8988T (cell line): ENCODE measurements at places on chromosomes 11 and 22.

- DNase-seq, result no peak
These were observed 20.6 kb downstream of the KCNQ1OT1 start for GRCh38 chr11:2679011-2679676.

GRCh38 chr11:3022982-3023381, 30.9 kb upstream of the NAP1L4 start:
- DNase-seq, result no peak

DNA sequence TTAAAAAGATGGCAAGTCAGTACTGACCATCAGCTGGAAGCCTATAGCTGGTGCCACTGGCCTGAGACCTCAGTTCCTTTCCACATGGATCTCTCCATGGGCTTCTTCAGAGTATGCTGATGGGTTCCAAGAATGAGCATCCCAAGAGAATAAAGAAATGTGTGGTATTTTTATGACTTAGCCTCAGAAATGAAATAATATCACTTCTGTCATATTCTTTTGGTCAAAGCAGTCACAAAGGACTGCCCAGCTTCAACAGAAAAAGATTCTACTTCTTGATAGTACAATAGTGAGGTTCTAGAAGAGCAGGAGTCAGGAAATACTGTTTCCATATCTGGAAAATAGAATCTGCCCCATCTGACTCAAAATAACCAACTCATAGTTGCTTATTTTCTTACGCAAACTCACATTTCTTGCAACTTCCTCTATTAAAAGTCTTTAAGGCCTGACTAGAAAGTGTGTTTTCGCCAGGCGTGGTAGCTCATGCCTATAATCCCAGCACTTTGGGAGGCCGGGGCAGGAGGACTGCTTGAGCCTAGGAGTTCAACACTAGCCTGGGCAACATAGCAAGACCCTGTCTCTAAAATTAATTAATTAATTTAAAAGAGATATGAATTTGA, 116.9 kb downstream of the SIK3 start:
- no peak for DNase-seq

DNA sequence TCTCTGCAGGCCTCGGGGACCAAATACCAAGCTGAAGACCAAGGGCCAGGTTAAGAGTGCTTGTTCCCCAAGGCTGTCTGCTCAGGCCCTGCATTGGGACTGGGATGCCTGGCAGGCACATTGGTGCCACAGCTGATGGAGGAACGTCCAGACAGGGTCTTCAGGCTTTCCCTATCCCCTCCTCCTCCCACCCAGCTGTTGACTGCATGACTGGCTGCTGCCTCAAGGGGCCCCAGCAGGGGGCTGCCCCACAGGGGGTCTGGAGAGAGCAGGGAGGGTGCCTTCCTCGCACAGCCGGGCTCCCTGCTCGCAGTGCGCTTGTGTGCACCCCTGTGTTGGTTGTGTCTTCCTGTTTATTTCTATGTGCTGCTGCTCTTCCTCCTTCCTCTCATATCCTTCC, 9.9 kb downstream of the RCOR2 start:
- DNase-seq, result no peak

- no peak for DNase-seq
These were observed 15.3 kb downstream of the PHF21A start for GRCh38 chr11:46105926-46106325.

DNA sequence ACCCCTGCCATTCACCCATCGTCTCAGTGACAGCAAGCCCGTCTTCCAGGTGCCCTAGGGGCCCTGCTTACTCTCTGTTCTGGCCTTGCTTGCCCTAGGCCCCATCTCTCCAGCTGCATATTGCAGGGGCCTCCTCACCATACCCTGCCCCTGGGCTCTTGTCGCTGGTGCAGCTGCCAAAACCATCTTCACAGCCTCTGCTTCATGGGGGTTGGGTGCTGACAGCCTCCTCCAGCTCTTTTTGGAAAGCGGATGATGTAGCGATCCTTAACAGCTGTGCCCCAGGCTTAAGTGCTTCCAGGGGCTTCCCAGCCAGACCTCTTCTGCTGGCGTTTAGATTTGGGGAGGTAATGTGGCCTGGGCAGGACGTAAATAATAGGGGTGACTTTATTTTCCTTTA, 61.2 kb upstream of the SUSD2 start:
- no peak for DNase-seq

DNA sequence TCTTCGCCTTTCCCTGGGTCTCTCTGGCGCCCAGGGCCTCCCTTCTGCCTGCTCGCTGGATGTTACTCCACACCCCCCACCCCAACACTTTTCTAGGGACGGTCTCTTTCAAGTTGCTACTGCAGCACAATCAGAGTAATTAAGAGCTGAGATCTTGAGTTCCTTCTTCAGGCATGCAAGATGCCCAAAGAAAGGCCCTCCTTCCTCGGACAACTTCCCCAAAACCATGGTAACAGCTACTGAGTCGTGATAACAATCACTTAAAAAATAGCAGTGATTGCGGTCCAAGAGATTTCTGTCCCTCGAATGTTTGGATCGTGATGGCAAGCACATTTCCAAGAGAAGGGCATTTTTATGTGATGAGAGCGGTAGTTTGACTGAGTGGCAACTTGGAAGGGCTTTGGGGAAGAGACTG, 638 bp upstream of the TENM4 start:
- DNase-seq, result no peak

GRCh38 chr11:19284881-19285280, 44.1 kb upstream of the E2F8 start:
- no peak for DNase-seq

GRCh38 chr22:23542933-23543332, 37.2 kb downstream of the IGLL1 start:
- no peak for DNase-seq

DNA sequence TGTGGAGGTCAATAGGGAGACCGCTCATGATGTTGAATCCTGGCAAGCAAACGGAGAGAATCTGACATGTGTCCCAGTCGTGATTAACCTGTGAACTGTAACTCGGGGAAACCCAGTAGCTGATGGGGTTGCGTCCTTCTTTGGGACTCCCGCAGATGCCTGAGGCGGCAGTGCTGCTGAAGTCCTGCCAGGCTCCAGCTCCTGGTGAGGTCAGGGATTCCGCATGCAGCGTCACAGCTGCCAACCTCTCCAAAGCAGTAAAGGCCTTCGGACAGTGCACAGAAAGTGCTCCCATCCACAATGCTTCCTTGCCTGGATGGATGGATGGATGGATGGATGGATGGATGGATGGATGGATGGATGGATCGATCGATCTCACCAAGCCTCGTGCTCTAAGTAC, 13.5 kb downstream of the KCNQ1 start:
- DNase-seq, result no peak

DNA sequence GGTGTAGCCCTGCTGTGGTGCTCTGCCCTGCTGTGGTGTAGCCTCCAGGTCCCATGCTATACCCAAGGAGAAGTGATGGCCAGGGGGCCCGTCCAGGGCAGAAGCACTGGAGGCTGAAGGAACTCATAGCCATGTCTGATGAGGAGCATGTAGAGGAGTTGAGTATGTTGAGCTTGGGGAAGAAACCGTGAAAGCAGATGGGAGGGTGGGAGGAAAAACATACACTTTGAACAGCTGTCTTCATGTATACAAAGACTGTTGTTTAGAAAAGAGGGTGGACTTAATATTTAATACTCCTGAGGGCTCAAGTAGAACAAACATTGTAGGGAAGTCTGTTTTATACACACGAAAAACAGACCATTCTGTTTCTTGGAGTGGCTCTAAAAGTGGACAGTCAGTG, 26.6 kb upstream of the TTC12 start:
- DNase-seq, result no peak

- DNase-seq, result no peak
These were observed 63.2 kb upstream of the EED start for GRCh38 chr11:86181379-86181778.

DNA sequence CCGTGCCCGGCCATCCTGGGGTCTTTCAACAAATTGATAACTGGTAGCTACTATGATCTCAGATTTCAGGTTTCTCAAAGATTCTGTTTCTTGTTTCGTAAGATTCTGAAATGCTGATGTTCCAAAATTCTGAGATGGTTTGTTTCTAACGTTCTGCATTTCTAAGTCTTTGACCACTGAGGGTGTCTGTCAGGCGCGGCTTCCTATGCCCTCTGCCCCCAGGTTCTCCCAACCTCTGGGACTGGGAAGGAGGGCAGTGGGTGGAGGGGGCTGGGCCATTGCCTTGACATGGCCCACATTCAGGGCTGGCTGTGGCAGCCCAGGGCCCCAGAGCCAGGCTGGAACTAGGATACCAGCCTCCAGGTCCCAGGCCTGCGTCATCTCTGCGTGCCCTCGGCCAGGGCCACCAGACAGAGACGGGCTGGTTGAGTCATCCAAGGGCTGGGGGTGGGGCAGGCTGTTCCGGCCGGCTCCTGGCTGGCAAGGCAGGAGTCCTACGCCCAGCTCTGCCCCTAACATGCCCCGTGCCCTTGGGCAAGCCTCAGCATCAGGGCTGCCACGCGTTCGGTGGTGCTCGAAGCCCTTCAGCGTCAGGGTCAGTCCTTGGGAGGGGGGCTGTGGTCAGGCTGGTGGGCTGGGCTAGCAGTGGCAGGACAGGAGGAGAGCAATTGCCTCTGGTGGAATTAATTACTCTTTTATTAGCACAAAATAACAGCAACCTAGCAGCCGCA, 5.2 kb downstream of the TMEM134 start:
- no peak for DNase-seq

GRCh38 chr11:73995247-73995646, 12.6 kb upstream of the UCP2 start:
- DNase-seq, result no peak

DNA sequence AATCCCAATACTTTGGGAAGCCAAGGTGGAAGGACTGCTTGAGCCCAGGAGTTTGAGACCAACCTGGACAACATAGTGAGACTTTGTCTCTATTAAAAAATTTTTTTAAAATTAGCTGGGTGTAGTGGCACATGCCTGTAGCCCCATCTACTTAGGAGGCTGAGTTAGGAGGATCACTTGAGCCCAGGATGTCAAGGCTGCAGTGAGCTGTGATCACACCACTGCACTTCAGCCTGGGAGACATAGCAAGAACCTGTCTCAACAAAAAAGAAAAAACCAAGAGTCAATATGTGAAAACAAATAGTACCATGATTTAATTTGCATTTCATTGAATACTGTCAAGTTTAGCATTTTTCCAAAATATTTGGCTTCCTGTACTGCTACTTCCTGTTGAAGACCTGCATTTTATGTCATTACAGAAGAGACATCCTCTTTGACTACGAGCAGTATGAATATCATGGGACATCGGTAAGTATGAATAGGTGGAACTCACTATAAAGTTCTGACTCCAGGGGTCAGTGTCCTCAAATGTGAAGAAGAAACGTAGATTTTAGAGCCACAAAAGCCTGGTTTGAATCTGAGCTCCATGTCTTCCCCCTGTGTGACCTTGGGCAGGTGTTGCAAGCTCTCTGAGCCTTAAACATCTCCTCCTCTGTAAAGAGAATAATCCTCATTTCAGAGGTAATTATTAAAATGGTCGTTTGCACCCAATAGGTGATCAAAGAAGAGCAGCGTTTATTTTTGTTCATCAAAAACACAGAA, 16.0 kb downstream of the CDC45 start:
- DNase-seq, result no peak

GRCh38 chr11:66919923-66920322, 38.3 kb downstream of the PC start:
- no peak for DNase-seq

GRCh38 chr11:125192183-125192582, 27.6 kb downstream of the PKNOX2 start:
- no peak for DNase-seq

DNA sequence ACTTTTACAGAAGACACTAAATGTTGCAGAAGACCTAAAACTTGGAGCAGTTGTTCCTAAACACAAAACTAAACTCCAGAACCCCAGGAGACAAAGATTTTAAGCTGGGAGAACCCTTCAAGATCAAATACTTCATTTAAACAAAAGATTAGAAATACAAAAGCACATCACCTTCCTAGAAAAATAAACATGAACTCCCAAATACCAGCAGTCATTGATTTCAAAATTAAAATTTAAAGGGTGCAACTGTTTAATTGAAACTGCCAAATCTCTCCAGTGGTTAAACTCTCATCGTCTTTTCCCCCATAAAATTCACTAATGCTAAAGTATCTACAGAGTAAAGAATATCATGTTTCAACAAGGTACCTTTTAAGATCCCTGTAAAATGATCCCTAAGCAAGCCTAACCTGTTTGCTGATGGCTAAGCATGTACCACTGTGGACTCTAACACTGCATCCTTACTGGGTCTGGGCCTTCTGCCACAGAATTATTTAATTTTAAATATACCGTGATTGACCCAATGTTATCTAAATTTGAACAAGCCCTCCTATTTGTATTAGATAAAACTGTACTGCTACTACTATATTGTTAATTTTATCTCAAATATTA, 53.7 kb upstream of the CCDC34 start:
- DNase-seq, result no peak

GRCh38 chr11:28038775-28039174, 69.2 kb downstream of the KIF18A start:
- DNase-seq, result no peak

DNA sequence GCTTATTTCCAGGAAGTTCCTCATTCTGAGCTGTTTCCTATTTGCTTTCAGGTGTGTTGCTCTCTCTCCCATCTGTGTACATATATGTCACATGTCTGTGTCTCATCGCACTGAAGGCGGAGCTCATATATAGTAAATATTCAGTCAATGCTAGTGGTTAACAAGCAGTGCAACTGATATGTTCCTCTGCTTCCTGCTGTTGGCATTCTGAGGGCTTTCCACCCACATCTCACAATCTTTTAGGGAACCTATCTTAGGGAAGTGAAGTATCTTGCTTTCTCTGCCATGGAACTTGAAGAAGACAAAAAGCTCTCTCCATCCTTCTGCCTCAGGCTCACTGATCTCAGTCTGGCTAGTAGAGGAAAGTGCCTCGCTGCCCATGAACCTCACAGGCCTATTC, 139.8 kb downstream of the TTC17 start:
- DNase-seq, result no peak

GRCh38 chr11:16408619-16409018, 52.3 kb upstream of the SOX6 start:
- no peak for DNase-seq

DNA sequence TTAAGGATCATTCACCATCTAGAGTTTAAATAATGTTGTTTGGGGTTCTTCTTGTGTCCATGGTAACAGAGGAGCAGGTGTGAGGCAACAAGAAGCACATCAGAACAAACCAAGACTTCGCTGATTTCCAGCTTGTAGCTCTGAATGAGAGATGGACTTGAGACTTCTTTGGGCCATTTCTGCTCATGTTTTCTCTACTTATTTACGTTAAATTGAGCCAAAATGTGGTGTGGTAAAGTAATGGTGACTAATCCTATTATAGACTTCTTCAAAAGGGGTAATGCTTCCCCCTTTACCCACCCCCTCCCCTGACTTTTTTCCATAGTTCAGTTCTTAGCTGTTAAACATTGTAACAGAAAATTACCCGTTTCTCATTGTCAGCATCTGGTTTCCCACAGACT, 65.2 kb downstream of the CSTPP1 start:
- DNase-seq, result no peak

- DNase-seq, result no peak
These were observed 1.3 kb upstream of the ZFTA start for GRCh38 chr11:63769714-63770455.

- DNase-seq, result no peak
These were observed 49.4 kb downstream of the SMIM38 start for GRCh38 chr11:69204941-69205742.

GRCh38 chr11:3894128-3894731, 38.8 kb downstream of the STIM1 start:
- DNase-seq, result no peak

- DNase-seq, result peak; percentile 48
These were observed 24.7 kb downstream of the PACSIN2 start for GRCh38 chr22:42990131-42990838.

- DNase-seq, result no peak
These were observed 23.1 kb upstream of the GNAZ start for GRCh38 chr22:23047265-23047664.

- DNase-seq, result no peak
These were observed 42.4 kb downstream of the OSBP start for GRCh38 chr11:59573216-59573615.
